SW 1271 (cell line): ENCODE measurements at places on chromosomes 6 and 20.

- no peak for DNase-seq
Observed at GRCh38 chr20:10555865-10556308, 117.9 kb downstream of the JAG1 start.

DNA sequence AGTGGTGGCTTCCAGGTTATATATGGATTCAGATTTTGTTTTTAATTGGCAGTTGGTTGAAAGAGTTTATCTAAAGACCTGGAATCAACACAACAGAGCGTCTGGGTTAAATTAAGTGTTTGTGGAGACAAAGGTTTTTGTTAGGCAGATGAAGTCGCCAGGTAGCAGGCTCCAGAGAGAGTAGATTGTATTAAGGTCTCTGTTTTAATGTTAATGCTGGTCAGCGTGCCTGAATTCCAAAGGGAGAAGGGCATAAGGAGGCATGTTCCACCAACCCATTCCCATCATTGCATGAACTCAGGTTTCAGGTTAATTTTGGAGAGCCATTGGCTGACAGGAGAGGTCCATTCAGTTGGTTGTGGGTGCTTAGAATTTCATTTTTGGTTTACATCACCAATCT lies 744.1 kb upstream of the GJE1 start:
- DNase-seq, result no peak

DNA sequence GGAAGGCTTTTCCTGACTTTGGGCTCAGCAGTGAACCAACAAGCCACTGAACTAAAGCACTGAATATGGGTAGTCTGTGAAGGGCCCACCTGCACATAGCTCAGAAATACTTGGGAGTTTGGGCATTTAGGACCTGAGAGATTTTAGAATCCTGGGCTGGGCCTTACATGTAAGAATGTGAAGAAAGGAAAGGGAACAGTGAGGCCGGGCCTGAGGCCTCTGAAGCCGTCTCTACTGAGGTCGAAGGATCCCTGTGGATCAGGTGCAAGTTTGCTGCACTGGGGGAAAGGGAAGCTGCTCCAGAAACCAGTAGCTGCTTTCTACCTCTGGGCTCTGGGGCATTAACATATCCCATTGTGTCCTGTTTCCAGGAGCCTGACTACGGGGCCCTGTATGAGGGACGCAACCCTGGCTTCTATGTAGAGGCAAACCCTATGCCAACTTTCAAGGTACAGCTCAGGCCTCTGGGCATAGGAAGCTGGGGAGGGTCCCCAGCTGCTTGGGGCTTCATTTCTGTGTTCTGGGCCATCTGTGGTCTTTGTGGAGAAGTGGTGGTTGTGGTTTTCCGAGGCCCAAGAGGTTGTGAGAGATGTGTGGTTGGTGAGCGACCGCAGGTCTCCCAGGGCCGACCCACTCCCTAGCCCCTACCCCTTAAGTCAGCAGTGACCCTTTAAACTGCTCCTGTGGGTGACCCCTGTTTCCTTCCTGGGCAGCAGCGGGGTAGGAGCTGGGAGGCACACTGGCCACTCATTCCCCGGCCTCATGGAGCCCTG lies 30.3 kb downstream of the PLCG1 start:
- DNase-seq, result no peak

GRCh38 chr6:142927271-142927580 lies 17.8 kb downstream of the HIVEP2 start:
- no peak for DNase-seq

GRCh38 chr20:49758781-49759180 lies 45.1 kb upstream of the B4GALT5 start:
- DNase-seq, result no peak

DNA sequence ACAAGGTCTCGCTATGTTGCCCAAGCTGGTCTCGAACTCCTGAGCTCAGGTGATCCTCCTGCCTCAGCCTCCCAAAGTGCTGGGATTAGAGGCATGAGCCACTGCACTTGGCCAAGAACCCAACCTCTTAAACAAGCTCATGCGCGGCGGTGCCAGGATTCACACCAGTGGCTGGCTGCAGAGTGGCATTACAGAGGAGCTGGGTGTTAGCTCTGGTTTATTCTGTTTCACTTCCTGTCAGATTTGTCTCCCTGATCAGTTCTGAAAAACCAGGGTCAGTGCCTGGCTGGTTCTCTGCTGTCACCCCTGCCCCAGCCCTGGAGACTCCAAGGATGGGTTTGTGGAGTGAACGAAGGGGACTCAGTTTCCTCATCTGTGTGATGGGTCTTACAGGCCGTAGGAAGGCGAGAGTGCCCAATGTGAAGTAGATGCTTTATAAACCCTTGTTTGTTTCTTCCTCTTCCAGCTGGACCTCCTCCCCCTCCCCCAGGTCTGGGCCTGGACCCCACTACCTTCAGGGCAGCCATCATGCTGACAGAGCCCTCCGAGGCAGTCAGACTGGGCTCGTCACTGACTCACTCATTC lies 63.4 kb downstream of the UBE2V1 start:
- DNase-seq, result no peak

DNA sequence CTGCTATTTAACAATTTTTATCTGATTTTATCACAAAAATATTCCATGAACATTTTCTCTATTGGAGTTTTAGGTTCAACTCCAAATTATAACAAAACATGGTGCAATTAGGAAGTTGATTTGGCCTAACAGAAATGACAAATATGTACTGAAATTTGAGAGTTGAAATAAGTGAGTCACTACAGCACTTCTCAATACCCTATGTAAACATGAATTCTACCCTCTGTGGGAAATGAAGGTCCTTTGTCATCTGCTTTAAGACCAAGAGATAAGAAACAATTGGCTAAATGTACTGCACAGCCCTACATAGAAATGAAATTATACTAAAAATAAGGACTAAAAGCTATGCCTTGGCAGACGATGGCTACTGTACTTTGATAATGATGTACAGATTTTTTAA lies 86.2 kb upstream of the BEND6 start:
- DNase-seq, result peak; percentile 12

GRCh38 chr20:6044115-6044514 lies 9.7 kb downstream of the LRRN4 start:
- no peak for DNase-seq

- no peak for DNase-seq
Observed at GRCh38 chr20:60292001-60292520, 333.8 kb downstream of the CDH26 start.

DNA sequence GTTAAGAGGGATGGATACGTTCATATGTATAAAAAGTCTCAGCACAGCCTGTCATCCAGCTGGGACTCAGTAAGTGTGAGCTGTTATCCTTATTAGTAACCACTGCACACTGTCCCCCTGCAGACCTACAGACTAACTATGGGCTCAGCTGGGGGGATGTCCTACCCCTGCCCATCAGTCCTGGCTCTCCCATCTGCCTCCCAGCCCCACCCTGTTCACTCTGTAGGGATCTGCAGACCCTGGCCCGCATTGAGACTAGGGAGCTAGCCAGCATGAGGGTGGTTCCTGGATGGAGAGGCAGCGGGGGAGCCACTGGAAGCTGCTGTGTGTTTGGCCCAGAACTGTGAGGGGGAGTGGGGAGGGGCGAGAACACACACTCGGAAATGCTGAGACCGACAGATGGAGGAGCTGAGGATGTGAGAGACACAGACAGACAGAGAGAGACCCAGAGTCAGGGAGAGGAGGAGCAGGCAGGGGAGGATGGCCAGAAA lies 17.1 kb downstream of the XKR7 start:
- no peak for DNase-seq

DNA sequence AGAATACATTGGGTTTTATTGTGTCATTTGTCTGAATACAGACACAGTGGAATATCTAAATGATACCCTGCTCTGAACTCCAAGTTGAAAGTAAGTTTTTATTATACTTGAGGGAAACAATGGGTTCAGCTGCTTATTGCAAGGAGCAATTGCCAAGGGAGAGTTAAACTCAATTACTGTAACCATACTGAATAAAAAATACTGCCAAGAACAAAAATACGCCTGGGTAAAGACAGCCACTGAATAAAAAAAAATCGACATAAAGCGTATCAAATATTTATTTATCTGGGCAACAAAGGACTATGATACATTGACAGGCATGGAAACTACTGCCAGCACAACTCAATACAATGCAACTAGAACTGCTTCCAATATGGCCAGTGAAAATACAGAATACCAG lies 18.1 kb downstream of the TFAP2A start:
- no peak for DNase-seq

- peak; percentile 40 for DNase-seq
Observed at GRCh38 chr6:89122625-89123024, 4.8 kb upstream of the SRSF12 start.

DNA sequence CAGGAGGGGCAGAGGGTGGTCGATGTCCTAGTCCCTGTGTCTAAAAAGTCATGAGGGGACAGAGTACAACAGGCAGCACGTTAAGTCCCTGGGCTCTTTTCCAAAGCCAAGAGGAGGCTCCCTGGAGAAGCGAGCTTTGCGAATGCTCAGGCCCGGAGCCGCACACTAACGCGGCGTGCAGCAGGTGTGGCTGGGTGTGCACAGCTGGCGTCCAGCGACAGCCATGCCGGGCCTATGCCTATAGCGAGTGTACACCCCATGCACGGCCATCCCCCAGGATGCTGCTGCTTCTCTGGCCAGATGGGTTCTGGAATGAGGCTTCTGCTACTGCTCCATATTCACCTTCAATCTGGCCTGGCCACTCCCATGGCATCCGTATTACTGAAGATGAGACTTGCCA lies 131.3 kb downstream of the PRND start:
- no peak for DNase-seq

- DNase-seq, result no peak
Observed at GRCh38 chr6:22149096-22149495, 147.7 kb downstream of the PRL start.

DNA sequence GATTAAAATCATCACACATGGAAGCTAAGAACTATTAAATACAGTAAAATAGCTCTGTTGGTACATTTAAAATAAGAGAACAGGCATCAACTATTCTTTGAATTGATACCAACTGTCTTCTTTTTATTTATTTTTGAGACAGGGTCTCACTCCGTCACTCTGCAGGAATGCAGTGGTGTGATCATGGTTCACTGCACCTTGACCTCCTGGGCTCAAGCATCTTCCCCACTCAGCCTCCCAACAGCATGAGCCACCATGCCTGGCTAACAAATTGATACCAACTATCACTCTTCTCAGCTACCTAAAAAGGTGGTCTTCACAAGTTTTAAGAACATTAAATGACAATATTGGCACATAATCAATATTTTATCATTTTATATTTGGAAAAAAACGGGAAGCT lies 7.8 kb upstream of the PNISR start:
- no peak for DNase-seq

- no peak for DNase-seq
Observed at GRCh38 chr20:62134735-62135231, 8.4 kb downstream of the PSMA7 start.

GRCh38 chr20:56428881-56429280 lies 16.8 kb downstream of the CASS4 start:
- DNase-seq, result no peak

DNA sequence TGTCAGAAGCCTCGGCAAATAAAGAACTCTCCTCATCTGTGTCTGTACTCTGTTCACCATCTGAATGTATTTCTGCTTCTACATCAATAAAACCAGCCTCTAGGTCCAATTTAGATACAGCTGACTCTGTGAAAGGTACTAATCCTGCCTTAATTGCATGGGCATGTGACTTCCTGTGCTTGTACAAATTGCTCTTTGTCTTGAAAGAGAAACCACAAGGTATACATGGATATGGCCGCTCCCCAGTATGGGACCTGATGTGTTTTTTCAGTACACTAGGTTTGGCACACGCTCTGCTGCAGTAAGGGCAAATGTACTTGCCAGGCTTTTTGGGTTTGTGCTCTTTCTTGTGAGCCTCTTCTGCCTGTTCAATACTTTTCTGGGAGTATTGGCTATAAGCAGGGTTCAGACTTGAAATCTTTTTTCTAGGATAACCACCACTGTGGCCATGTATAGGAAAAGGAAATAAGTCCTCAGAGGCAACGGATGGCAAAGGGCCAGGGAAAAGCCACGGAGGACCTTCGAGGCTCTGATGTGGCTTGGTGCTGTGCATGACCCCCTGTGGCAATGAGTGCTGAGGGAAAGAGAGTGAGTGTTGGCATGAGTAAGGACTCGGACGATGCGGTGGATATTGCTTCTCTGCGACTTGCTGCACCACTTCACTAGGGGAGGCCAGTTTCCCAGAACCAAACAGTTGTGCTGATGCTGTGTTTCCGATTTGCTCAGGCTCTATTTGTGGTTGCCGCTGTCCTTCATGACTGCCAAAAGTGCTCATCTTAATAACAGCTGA lies 170.9 kb downstream of the HIVEP2 start:
- DNase-seq, result no peak

DNA sequence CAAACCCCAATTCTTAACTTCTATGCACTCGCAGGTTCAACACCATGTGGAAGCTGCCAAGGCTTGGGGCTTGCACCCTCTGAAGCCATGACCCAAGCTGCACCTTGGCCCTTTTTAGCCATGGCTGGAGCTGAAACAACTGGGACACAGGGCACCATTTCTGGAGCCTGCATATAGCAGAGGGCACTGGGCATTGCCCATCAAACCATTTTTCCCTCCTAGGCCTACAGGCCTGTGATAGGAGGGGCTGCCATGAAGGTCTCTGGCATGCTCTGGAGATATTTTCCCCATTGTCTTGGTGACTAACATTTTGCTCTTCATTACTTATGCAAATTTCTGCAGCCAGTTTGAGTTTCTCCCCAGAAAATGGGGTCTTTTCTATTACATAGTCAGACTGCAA lies 484.7 kb downstream of the EPHA7 start:
- DNase-seq, result no peak

GRCh38 chr6:73491377-73491776 lies 29.5 kb downstream of the EEF1A1 start:
- no peak for DNase-seq

DNA sequence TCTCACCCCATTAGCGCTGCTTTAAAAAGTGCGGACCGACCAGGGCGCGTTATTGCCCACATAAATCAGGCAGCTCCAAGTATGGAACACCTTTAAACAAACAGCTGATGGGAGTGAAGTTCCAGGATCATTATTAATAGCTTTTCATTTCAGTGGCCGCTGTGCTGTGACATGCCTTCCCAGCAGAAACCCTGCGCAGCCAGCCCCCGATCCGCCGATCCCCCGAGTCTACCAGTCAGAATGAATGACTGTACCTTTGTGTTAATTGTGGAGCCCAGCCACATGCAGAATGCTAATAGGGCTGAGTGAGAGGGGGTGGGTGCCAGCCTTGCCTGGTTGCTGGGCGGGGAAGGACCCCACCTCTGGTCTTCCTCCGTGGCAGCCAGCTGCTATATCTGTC lies 21.9 kb downstream of the CDH22 start:
- DNase-seq, result no peak
